Non-pigmented ciliary epithelial cell (primary cell): ENCODE measurements at places on chromosomes 11 and 22.

DNA sequence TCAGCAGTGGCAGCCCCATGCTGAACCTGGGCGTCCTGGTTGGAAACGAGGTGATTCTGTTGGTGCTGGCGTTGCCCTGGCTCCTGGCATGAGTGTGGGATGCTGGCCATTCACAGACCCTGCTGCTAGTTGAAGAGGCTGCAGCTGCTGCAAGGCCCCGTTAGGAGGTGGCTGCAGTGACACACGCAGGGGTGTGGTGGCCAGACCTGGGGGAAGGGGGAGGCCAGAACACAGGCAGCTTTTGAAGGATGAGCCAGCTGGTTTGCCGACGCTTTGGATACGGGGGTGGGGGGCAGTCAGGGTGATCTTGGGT is 77.2 kb downstream of the MORC2 start:
- DNase-seq, result no peak

GRCh38 chr11:99535406-99535805 is 514.7 kb downstream of the CNTN5 start:
- no peak for DNase-seq

DNA sequence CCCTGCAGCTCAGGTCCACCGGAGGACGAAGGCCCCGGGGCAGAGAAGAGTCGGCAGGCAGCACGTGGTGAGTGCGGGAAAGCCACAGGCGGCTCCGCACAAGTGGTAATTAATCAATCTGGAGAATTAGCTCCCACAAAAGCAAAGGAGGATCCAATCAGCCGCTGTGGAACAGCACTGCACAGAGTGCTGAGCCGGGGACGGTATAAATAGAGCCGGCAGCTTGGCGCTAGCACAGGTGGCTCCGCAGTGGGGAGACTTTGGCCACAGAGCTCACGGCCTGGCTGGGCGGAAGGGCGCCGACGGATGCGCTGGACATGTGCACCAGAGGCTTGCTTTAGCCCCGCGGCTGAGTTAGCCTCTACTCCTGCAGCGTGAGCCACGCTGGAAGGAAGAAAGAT is 48.9 kb downstream of the IGSF9B start:
- no peak for DNase-seq

DNA sequence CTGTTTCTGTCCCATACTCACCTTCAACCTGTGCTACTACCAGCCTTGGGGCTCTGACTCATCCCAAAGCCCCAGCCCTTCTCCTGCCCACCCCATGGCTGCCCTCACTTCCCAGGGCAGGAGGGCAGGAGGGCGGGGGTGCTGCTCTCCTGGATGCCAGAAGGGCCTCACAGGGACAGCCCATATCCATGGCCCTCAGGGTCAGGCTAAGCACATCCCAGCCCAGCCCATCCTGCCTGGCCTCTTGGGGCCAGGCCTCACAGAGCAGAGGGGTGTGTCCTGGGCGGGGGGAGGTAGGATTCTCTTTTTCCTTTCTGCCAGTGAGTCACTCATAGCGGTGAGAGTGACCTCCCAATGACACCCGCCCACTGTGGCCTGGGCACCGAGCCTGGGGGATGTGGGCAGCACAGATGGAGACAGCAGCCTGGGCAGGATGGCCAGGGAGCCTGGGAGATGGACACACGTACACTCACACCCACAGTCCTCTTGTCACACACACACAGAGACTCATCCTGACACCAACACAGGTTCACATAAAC is 2.4 kb downstream of the LTBP3 start:
- no peak for DNase-seq

GRCh38 chr11:106271686-106272085 is 194.2 kb downstream of the AASDHPPT start:
- no peak for DNase-seq

- no peak for DNase-seq
Observed at GRCh38 chr11:112421879-112422278, 161.2 kb upstream of the PLET1 start.

DNA sequence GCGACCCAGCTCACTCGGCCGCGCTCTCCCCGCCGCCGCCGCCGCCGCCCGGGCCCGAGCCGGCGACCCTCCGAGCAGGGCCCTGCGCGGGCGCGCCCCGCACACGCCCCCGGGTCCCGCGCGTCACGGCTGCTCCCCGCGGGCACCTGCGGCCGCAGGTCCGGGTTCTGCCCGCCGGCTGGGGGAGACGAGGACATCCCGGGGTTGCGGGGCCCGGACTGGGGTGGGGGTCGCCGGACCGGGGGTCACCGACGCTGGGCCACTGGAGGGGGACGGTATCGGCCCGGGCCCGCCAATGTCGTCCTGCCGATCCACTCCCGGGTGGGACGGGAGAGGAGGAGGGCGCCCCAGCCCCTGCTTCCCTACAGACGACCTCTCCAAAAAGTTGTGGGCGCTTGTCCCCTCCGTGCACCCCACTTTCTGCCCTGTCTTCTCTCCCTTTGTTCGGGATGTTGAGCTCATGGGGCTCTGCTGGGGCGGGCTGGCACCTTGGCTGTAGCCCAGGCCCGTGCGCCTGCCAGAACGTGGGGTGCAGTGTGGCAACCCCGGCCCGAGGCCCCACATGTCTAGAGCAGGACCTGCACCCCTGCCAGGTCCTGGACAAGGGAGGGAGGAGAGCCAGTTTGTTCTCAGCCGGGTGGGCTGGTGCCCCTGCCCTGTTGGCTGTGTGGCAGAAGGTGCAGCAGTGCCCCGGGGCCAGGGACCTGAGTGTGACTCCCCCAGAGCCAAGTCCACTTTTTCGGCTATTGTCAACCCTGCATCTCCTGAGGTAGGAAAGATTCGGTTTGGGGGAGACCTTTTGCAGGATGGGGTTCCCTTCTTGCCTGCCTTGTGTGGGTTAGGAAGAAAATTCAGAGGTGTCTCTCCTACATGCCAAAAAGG is 40.2 kb upstream of the CELSR1 start:
- no peak for DNase-seq

DNA sequence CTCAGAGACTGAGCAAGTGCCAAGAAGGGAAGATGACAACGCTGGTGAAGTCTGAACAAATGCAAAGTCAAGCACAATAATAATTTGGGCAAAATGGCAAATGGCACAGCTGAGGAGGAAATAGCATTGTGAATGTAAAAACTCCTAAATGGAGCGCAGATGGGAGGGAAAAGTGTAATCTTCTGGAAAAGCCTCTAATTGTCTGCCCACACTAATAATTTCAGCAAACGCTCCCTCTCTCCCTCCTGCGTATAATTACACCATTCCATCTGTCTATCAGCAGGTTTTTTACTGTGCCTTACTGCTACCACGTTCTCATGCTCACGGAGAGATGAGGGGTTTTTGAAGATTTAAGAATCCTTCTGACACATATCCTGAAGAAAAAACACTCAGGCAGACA is 302.6 kb downstream of the KIRREL3 start:
- no peak for DNase-seq

GRCh38 chr11:45930031-45930794 is 7.8 kb downstream of the LARGE2 start:
- DNase-seq, result no peak

DNA sequence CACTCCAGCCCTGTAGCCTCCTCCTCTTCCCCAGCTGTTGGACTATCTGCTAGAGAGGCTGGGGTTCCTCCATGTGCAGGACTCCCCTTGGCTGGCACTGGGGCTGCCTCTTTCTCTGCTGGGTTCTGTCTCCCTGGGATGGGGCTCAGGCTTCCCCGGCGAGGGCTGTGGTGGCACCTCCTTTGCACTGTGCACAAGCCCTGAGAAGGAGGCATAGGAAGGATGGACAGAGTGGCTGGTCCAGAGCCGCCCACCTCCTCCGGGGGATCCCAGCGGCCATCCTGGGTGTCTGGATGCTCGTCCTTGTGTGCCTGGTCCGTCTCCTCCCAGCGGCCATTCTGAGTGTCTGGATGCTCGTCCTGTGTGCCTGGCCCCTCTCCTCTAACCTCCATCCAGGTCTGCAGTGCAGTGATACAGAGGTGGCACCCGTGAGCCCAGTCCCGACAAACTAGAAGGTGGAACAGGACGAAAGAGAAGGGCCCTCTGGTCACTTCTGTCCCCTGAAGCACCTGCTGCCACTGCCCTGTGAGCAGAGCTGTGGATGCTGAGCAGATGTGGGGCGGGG is 633.7 kb downstream of the BRD1 start:
- no peak for DNase-seq

DNA sequence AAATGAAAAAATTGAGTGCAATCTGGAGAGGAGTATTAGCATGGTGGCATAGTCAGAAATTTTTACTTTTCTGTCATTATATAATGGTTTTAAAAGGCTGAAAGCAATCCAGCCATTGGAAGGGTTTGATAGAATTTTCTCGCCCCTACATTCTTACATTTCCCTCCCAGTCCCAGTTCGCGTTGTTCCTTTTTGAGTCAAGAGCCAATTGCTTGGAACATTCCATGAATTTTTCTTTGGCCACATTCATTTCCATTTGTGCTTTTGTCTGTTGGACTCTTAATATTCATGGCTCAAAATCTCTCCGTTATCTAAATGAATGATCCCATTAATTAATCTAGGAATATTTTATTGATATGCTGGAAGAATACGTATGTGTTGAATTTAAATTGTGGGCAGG is 66.0 kb downstream of the GRK3 start:
- DNase-seq, result no peak

GRCh38 chr11:63906585-63906984 is 10.4 kb downstream of the RCOR2 start:
- DNase-seq, result no peak

GRCh38 chr11:126072801-126073594 is 10.3 kb upstream of the CDON start:
- no peak for DNase-seq

GRCh38 chr11:115930886-115931547 is 426.8 kb upstream of the CADM1 start:
- no peak for DNase-seq

DNA sequence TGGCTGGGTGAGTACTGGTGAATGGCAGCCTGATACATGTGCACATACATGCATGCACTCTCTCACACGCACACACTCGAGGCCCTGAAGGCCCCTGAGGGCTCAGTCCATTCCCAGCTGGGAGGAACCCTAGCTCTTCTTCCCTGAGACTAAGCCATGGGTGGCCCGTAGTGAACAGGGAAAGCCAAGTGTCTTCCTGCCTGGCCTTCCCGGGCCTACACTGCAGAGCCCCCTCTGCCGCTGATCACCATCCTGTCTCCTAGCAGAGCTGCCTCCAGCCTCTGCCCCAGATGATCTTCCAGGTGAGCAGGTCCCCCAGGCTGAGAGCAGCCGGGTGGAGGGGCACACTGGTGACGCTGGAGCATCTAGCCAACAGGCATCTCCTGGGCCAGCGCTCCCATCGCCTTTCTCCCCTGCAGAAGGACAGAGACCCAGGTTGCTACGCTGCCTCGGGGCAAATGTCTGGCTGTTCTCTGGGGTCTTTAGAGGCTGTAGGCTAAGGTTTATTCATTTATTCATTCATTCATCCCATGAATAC is 57.3 kb downstream of the CD82 start:
- no peak for DNase-seq

DNA sequence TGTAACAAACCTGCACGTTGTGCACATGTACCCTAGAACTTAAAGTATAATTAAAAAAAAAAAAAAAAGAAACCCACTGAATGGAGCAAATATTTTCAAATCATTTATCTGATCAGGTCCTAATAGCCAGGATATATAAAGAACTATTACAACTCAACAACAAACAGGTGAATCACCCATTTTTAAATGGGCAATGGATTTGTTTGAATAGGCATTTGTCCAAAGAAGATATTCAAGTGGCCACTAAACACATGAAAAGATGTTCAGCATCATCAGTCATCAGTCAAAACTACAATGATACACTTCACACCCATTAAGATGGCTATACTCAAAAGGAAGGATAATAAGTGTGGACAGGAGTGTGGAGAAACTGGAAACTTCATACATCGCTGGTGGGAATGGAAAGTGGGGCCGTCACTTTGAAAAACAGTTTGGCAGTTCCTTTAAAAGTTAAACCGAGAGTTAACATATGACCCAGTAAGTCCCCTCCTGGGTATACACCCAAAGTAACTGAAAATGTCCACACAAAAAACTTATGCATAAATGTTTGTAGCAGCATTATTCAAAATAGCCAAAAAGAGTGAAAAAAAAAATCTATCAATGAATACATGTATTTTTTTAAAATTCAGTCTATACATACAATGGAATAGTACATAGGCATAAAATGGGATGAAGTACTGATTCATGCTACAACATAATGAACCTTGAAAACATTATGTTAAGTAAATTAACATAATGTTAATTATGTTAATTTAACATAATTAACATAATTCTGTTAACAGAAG is 53.1 kb downstream of the ARRB1 start:
- no peak for DNase-seq

- no peak for DNase-seq
Observed at GRCh38 chr11:5420993-5421392, 918 bp upstream of the OR51Q1 start.

- DNase-seq, result no peak
Observed at GRCh38 chr11:134425816-134426536, 13.9 kb upstream of the B3GAT1 start.

GRCh38 chr11:112297248-112297866 is 36.7 kb upstream of the PLET1 start:
- DNase-seq, result no peak

DNA sequence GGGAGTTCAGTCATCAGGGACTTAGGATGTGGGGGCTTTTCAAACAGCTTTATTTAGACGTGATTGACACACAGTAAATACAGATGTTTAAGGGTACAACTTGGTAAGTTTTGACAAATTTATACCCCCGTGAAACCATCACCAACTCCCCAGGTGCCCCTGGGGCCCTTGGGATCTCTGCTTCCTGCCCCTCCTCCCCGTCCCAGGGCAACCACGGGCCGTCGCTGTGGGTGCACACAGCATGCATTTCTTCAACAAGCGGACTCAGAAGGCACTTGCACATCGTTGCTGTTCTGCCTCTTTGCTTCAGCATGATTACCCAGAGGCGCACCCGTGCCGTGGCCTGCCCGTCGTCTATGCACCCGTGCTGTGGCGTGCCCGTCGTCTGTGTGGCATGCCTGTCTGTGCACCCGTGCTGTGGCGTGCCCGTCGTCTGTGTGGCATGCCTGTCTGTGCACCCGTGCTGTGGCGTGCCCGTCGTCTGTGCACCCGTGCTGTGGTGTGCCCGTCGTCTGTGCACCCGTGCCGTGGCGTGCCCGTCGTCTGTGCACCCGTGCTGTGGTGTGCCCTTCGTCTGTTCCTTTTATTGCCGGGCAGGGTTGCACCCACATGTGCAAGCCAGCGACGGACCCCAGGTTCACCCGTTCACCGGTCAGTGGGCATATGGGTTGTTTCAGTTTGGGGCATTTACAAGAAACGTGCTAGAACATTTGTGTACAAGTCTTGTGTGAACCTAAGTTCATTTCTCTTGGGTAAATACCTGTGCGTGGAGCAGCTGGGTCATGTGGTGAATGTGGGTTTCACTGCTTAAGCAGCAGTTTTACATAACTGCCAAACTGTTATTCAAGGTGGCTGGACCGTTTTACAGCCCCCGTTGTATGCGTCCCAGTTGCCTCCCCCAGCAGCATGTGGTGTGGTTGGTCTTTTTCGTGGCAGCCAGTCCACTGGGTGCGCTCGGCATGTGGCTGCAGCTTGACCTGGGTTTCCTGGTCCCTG is 8.3 kb downstream of the CD81 start:
- DNase-seq, result no peak
